CD4-positive, alpha-beta memory T cell (primary cell): ENCODE measurements at places on chromosomes 6 and 20. TPM values are rescaled to one million over a fixed set of nuclear protein-coding genes. Genes with fewer than 3 reads are reported as not detected.

Gene KCNG1
- not detected for total RNA-seq

Gene CTCFL
- total RNA-seq = not detected

Gene SPATS1
- not detected for total RNA-seq

Gene NKAIN4
- total RNA-seq = not detected

Gene EEF1A2
- total RNA-seq = 0.36 TPM

Gene C6orf132
- total RNA-seq = not detected

Gene MYLK2
- not detected for total RNA-seq

Gene AKAP7
- total RNA-seq = 16.2 TPM

Gene FOXP4
- total RNA-seq = 7.8 TPM

Gene PSMB9
- total RNA-seq = 144 TPM

Gene TTK
- 0.87 TPM for total RNA-seq

Gene HLA-DRB1
- total RNA-seq = 14.3 TPM

Gene ZC3H12D
- 106 TPM for total RNA-seq

Gene KCNK15
- not detected for total RNA-seq

Gene LZTS3
- 7.9 TPM for total RNA-seq

Gene EBF4
- total RNA-seq = 2.8 TPM

Gene FOXC1
- total RNA-seq = not detected

Gene ANGPT4
- total RNA-seq = not detected

Gene EYA4
- not detected for total RNA-seq

Gene SIGLEC1
- total RNA-seq = 0.32 TPM

Gene BHLHE23
- not detected for total RNA-seq

Gene AIG1
- total RNA-seq = 10.2 TPM

Gene GPR63
- 1.9 TPM for total RNA-seq

Gene RIMS4
- total RNA-seq = not detected

Gene HRH3
- not detected for total RNA-seq

Gene PLA2G7
- 11.1 TPM for total RNA-seq

Gene NAPB
- 14.9 TPM for total RNA-seq

Gene BMP2
- not detected for total RNA-seq

Gene TPX2
- total RNA-seq = 0.44 TPM

Gene GFRA4
- total RNA-seq = not detected

Gene SLC35D3
- total RNA-seq = not detected

Gene CPXM1
- not detected for total RNA-seq

Gene RSPH4A
- total RNA-seq = 0.39 TPM

Gene SASH1
- 0.30 TPM for total RNA-seq

Gene CAP2
- not detected for total RNA-seq

Gene PPP1R3D
- total RNA-seq = 13.2 TPM

Gene RIPOR3
- not detected for total RNA-seq

Gene B3GALT4
- 43.3 TPM for total RNA-seq

Gene SYCP2L
- total RNA-seq = not detected

Gene CYP39A1
- not detected for total RNA-seq

Gene CALHM4
- not detected for total RNA-seq

Gene RAD21L1
- total RNA-seq = not detected

Gene HLA-C
- total RNA-seq = 1,487 TPM

Gene TNFRSF21
- total RNA-seq = 0.19 TPM

Gene LY6G5C
- total RNA-seq = 4.5 TPM

Gene LAMP5
- total RNA-seq = not detected

Gene NKAPL
- total RNA-seq = not detected

Gene DSP
- total RNA-seq = not detected

Gene CCHCR1
- total RNA-seq = 30.5 TPM

Gene IL17A
- total RNA-seq = not detected

Gene CEP250
- total RNA-seq = 76.9 TPM

Gene CAPN11
- not detected for total RNA-seq

Gene DLL1
- 1.7 TPM for total RNA-seq

Gene MYLIP
- 19.9 TPM for total RNA-seq

Gene ATP6V1G2
- 7.2 TPM for total RNA-seq
